HFFc6 (cell line): ENCODE measurements at places on chromosomes 3 and 15.
A peak's percentile ranks its signal among the peaks of the same experiment; 100 is the strongest.

DNA sequence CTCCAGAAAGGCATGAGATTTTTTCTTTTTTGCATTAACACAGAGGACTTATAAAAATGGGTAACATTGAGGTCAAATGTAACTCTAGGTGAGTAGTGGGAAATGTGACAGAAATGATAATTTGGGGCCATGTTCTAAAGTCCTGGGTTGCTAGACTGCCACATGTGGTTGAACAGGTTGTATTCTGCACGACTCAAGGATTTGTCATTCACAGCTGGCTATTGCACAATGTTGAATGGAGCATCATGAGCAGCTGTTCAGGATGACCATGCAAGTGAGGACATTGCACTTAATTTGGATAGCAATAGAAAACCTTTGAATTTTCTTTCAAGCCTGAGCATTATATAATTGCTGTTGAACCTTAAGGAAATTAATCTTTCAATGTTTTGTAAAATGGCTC, 396.6 kb downstream of the NAALADL2 start:
- no peak for DNase-seq

- no peak for DNase-seq
Measured at GRCh38 chr3:169384573-169384972, 278.9 kb downstream of the MECOM start.

DNA sequence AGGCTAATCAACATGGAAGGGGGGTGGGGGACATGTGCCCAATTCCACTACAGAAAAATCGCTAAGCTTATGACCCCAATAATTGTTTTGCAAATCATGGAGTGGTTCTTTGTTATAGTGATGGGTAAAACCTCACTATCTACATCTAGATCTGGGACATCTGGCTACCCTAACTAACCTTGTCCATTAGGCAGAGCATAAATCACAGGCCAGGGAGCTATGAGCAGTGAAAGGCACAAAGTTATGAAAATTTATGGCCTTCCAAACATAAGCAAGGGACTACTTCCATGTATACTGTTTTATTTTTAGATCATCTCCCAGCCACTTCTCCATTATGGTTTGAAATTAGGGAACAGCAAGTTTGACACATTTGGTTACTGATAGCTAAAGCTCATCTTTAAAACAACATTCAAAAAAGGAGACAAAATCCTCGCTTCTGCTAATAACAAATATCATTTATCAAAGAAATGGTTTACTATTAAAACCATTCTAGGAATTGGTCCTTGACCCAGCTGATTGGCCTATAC, 78.3 kb downstream of the RSL24D1 start:
- no peak for DNase-seq

DNA sequence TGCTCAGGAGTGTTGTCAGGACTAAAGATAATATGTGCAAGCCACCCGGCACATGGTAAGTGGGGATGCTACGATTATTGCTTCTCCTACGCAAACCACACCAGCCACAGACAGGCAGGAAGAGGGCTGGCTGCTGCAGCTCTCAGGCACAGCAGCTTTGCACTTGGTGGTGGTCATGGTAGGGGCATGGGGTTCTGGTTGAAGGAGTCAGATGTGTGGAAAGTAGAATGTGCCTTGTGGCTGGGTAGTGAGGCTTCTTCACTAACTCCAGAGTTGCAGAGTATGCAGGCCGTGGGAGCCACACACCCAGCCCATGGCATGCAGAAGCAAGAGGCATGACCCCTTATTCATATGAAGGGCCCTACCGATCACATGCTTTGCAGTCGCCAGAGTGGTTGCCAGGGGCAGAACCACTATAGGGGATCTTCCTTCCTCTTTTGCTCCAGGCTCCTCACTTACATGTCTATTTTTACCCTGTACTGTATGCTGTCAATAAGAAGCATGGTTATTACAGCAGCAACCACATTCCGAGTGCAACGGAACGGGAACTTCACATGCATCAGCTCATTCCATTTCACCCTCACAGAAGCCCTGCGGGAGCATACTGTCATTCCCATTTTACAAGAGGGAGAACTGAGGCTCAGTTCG, 59.2 kb upstream of the HERC1 start:
- DNase-seq = no peak

- DNase-seq = no peak
Measured at GRCh38 chr3:152197451-152197850, 71.3 kb upstream of the MBNL1 start.

DNA sequence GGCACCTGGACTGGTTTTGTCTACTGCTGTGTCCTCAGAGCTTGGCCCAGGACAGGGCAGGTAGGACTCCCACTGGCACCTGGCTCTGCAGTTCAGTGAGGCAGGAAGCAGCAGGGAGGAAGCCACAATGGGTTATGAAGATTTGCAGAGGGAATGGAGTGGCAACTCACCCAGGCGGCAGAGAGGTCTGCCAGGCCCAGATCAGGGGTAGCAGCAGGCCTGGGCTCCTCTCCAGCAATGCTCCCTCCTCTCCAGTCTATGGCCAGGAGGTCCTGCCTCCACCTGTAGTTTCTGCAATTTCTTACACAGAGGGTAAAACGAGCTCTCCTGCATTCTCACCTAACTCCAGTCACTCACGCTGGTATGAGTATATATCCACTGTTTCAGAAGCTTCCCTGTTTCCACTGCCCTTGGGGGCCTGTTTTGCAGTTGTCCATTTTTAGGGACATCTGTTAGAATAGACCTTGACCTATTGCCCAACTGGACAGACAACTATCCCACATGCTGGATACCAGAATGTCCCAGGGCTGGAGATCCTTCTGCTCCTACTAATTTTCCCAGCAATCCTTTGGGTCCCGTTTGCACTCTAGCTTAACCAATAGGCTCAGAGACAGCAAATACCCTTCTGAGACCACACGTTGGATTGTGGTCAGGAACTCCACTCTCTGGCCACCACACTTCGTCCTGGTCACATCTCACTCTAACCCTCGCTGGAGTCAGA, 35.2 kb downstream of the HMCES start:
- peak; percentile 39 for DNase-seq

DNA sequence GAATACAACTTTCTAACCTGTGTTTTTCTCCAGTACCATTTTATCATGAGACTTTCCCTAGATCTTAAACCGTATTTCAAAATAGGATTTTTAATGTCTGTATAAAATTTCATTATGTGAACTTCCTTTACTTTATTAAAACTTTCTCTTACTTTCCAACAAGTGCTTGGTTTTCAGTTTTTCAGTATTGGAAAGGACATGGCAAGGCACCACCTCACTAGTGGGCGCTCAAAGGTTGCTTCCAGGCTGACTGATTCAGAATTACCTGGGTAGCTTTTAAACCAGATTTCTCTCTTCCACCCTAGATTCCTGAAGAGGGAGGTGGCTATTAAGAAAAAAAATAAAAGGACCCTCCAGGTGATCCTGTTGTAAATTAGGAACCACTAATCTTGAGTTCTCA, 236.6 kb downstream of the SOX2 start:
- DNase-seq = no peak

DNA sequence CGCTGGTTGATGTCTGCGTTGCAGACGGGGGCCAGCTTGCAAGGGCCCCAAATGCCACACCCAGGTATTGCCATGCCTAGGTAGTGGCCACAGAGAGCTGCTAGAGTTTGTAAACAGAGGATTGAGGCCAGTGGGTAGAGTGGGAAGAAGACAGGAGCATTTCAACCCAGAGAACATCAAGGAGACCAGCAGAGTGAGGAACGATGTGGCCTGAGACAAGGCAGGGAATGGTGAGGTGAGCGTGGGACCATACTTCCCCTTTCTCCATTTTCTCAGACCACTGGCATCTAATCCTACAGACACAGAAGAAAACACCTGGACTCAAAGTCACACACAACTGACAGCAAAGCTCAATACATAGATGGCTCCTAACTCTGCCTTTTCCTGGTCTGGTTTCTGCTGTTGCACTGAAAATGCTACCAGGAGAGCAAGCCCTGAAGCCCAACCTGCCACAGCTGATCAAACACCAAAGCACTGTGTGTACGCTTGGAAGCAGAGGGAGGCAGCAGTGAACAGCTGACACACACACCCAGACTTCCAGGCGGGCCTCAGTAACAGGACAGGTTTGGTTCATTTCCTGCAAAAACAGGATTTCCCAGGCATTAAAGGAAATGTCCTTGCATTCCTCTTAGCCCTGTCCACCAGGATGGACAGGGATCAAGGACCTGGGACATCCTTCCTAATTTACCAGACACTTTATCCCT, 1.6 kb downstream of the FAM174B start:
- no peak for DNase-seq

GRCh38 chr3:38105525-38105924, 31.4 kb downstream of the ACAA1 start:
- DNase-seq = no peak

DNA sequence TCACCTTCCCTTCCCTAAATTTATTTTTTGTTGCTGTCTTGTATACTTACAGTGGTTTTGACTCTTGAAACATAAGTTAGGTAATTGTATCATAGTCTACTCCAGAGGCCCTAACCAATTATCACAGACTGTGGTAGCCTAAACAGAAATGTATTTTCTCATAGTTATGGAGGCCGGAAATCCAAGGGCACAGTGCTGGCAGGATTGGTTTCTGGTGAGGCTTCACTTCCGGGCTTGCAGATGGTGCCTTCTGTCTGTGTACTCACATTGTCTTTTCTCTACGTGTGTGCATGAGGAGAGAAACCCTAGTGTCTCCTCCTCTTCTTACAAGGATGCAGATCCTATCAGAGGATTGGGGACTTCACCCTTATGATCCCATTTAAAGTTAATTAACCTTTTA, 290.2 kb upstream of the KCNMB2 start:
- no peak for DNase-seq

DNA sequence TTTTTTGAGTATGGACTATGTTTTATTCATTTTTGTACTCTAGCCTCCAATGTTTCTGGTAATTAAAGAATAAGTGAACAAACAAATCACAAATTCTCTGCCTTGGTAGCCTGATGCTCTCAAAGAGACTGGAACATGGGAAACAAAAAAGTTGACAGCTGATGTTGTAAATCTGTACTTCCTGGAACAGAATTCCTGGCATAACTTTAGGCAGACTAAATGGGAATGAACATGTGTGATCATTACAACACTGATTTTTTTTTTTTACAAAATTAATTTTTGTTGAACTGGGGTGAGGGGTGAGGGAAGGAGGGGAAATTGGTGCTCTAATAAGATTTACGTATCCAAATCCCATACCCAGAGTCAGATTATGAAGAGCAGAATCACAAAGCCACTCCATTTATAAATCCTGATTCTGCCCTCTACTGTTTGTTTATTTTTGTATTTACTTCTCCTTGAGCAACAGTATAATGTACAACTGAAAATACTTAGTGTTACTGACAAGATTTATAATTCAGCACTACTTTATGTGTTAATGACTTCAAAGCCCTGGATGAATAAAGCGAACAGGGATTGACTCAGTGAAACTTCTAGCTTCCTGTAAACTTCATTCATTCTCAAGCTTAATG, 165.0 kb downstream of the FRMD5 start:
- peak; percentile 27 for DNase-seq

- no peak for DNase-seq
Measured at GRCh38 chr3:31525532-31525931, 7.2 kb upstream of the STT3B start.

- no peak for DNase-seq
Measured at GRCh38 chr15:77521206-77521605, 100.5 kb downstream of the HMG20A start.

DNA sequence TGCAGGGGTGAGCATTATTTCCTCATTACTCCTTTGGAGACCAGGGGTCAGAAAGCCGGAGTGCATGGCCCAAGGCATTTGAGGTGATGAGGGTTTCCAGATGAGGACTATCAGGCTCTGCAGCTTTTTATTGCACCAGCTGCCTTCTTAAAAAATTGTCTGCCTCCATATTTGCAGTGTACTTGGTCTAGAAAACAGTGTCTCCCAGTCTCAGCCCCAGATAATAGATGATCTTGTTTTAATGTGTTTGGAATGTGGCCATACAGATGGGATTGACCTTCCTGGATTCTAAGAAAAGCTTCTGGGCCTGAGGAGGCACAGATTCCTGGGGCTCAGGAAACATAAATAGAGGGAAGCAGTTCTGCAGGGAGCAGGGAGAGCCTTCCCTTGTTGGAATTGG, 123.3 kb downstream of the GABRG3 start:
- DNase-seq = no peak

DNA sequence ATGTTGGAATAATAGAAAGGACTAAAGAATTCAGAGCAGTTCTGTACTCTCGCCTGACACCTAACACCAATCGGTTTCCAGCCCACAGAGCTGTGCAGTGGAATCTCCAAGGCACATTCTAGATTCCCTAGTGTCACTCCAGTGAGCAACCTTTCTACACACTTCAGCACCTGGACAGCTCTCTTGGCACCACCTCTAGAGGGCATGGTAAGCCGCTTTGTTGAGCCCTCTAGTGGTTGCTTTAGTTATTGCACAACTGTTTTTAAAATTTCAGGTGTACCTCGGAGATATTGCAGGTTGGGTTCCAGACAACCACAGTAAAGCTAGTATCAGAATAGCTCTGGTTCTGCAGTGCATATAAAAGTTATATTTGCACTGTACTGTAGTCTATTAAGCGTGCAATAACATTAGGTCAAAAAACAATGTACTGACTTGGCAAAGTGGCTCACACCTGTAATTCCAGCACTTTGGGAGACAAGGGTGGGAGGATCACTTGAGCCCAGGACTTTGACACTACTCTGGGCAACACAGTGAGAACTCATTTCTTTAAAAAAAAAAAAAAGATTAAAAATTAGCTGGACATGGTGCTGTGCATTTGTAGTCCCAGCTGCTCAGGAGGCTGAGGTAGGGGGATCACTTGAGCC, 26.5 kb upstream of the ERC2 start:
- DNase-seq = peak; percentile 77

DNA sequence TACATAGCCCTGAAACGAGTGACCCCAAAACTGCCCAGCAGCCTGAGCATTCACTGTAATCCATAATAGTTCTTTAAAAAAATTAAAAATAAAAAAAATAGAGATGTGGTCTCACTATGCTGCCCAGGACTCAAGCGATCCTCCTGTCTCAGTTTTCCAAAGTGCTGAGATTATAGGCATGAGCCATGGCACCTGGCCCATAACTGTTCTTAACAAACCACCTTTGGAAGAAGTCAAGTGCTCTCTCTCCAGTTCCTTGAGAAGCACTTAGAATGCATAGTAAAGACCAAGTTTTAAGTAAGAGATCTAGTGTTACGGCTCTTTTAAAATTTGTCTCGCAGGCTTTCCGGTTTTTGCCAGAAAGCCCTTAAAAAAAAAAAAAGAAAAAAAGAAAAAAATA, 8.2 kb downstream of the CDC25A start:
- DNase-seq = no peak

DNA sequence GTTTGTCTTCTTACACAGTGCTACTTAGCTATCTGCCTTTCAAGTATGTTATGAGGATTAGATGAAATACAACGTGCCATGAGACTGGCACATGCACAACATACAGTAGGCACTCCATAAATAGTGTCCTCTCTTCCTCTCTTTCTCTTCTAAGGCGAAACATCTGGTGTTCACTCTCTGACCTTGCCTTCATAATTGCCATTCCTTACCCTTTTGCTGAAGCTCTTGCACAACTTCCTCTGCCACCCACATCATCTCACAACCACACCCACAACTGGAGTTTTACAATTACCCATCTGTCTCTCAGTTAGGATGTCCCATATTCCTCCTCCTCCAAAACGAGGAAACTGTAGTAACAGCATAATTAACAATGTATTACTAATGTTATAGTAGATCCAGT, 26.4 kb upstream of the ACP3 start:
- DNase-seq = peak; percentile 15
